CD4-positive, alpha-beta T cell treated with Interleukin-4 for 1 hour (primary cell): ENCODE measurements at places on chromosomes 4 and X.
A peak's percentile ranks its signal among the peaks of the same experiment; 100 is the strongest.

DNA sequence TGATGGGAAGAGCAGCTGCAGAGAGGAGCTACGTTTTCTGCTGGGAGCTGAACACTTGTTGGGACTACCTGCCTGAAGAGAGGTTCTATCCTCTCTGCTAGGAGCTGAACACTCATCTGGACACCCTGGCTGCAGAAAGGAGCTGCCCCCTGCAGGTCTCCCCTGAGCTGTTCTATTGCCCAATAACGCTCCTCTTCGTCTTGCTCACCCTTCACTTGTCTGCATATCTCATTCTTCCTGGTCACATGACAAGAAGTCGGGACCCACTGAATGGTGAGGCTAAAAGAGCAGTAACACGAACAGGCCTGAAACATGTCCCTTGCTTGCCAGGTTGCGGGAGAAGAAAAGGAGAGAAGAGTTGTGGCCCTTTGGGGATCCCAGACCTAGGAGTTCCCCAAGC is 27.8 kb downstream of the NAA11 start:
- no peak for DNase-seq

GRCh38 chrX:77446908-77447652 is at the start of gene FGF16:
TSS of gene FGF16 (plus strand) at chrX:77447389. CDS start at chrX:77447675, 286 bp downstream.
- DNase-seq: no peak

DNA sequence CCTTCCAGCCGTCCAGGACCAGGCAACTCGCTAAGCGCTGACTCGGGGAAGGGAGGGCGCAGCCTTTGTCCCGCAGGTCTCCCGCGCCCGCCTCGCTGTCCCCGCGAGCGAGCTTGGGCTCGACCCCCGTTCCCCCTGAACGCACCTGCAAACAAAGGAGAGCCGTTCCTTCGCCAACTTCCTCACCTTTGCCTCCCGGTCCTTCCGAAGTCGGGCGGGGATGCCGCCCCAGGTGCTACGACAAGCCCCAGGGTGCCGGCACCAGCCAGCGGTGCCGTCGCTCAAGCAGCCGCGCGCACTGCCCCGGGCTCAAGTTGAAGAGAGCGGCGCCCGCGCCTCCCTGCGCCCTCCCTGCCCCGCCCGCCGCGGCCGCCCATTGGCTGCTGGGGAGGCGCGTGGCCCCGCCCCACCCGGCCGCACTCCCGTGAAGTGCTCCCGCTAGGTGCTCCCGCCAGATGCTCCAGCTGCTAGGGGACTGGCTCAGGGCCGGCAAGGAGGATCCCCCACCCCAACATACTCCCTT is 107.1 kb downstream of the NSUN7 start:
- DNase-seq: peak; percentile 54

DNA sequence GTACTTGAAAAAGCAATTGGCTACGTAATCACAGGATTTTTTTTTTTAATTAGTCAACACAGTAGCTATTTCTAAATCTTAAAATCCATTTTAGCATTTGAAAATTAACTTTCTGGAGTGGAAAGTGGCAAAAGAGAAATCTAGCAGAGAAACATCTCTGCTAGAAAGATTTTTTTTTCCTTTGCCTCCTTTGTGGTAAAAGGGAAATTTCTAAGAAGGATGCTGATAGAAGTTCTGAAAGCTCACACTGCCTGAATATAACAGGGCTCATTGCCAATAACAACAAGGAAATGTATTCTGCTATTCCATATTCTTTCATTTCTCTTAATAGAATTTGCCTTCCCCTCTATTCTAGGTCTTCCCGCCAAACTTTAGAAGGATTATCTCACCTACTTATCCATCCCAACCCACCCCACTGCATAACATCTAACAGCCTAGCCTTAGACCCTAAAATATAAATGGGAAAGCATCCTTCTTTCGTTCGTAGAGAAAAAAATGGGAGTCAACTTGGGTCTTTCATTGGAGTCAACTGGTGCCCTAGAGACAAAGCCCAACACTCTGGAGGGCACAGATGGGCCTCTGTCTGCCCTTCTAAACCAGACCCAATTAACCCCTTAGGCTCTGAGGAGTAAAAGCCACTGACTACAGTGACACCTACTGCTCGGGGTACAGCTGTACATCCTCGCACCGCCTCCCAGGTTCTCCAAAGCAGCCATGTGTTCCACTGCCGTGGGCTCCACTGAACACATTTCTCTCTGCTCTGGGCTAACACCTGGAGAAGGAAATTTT is 103.9 kb downstream of the MAML3 start:
- no peak for DNase-seq

DNA sequence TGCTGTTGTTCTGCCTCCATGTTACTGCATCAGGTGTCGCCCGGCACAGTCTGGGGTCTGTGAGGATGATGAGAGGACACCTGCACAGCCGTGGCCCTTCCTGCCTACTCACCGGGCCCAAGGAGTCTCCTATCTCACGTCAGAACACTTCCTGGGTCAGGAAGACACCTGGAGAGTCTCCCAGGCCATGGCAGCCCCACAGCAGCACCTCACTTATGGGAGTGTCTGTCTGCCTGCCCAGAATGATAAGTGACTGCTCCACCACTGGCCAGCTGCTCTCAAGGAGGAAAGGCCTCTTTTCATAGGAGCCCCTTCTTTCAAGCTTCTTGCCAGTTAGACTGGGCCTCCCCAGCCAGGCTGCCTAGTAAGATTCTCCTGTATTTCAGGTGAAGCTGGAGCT is 56.1 kb downstream of the NELFA start:
- no peak for DNase-seq

- DNase-seq: peak; percentile 9
Observed at GRCh38 chr4:10082459-10083272, 33.9 kb downstream of the WDR1 start.

- DNase-seq: no peak
Observed at GRCh38 chr4:76738086-76738931, 159.6 kb downstream of the SOWAHB start.

- DNase-seq: no peak
Observed at GRCh38 chr4:76803522-76803921, 94.4 kb downstream of the SOWAHB start.

DNA sequence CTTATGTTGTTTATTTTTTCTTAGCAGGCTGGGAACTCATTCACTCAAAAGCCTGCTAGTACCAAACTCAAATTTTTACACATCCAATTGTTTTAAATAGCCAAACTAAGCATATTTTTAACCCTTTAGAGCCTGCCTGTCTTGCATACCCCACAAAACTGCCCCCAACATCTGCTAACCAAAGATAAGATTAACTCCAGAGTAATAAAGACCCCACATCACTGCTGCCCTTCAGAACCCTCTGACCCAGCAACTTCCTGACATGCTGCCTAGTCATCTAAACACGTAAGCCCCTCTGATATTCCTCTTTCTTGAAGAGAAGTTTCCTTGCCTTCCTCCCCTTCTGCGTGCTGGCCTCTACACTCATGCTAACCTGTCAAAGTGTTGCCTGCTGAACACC is 60.7 kb upstream of the ASB12 start:
- no peak for DNase-seq

DNA sequence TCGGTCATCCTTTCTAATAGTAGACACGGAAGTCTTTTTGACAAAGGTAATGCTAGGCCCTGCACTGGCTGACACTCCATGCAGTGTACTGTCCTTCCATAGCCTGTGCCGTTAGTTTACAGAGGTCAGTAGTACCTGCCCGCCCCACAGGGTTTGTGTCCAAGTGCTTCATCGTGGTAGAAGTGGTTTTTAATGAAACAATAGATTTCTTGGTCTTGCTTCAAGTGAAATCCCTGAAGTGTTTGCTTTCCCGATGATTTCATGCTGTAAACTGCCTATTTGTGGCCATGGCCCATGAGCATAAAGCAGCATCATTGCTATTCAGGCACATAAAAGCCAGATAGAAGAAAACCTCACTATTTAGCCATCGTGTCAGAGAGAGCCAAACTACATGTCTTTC is 139.3 kb downstream of the GPR143 start:
- DNase-seq: no peak

GRCh38 chr4:137367620-137368019 is 164.7 kb downstream of the PCDH18 start:
- no peak for DNase-seq

- no peak for DNase-seq
Observed at GRCh38 chrX:16394290-16394689, 227.0 kb downstream of the MAGEB17 start.

DNA sequence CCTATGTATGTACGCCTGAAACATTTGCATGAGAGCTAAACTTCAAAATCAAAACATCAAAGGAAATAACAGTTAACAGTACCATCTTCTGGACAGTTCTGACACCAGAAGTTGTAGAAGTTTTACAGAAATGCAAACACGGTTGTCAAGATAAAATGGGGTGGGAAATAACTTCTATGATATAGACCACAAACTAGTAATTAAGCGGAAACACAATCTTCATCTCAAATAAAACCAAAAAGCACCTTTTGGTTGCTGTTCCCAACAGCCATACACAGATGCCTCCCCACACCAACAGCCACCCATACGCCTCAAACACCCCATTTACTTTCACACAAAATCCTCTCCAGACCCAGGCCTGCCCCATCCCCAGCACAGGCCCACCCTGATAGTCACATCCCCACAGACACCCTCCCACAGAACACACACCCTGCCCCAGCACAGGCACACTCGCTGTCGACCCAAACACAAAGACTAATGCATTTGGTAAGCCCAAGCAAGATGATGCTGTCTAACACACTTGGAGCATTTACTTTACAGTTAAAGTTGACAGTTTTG is 64.3 kb downstream of the TAPT1 start:
- no peak for DNase-seq

DNA sequence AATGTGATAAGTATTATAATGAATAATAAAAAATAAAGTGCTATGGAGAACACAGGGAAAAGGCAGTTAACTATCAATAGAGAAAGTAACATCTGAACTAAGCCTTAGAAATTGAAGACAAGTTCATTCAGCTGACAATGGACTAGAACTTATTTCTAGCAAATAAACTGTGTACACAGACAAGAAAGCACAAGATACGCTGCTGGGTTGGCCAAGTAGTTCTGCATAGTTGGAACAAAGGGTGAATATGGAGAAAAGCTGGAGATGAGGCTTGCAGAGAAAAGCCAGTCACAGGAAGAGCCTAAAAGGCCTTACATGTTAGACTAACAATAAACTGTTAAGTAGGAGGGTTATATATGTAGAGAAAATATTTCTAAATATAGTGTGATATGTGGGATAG is 71.2 kb downstream of the WDFY3 start:
- DNase-seq: no peak

GRCh38 chrX:154751669-154752271 is 893 bp upstream of the GAB3 start:
- DNase-seq: no peak

GRCh38 chr4:7736436-7737267 is 203.0 kb downstream of the AFAP1 start:
- no peak for DNase-seq

- no peak for DNase-seq
Observed at GRCh38 chr4:5991405-5991804, 26.8 kb downstream of the C4orf50 start.

- no peak for DNase-seq
Observed at GRCh38 chr4:6054162-6054922, 36.1 kb upstream of the C4orf50 start.

- no peak for DNase-seq
Observed at GRCh38 chrX:40158036-40158706, 60.4 kb upstream of the BCOR start.

- no peak for DNase-seq
Observed at GRCh38 chr4:119765469-119765868, 136.9 kb upstream of the PDE5A start.

DNA sequence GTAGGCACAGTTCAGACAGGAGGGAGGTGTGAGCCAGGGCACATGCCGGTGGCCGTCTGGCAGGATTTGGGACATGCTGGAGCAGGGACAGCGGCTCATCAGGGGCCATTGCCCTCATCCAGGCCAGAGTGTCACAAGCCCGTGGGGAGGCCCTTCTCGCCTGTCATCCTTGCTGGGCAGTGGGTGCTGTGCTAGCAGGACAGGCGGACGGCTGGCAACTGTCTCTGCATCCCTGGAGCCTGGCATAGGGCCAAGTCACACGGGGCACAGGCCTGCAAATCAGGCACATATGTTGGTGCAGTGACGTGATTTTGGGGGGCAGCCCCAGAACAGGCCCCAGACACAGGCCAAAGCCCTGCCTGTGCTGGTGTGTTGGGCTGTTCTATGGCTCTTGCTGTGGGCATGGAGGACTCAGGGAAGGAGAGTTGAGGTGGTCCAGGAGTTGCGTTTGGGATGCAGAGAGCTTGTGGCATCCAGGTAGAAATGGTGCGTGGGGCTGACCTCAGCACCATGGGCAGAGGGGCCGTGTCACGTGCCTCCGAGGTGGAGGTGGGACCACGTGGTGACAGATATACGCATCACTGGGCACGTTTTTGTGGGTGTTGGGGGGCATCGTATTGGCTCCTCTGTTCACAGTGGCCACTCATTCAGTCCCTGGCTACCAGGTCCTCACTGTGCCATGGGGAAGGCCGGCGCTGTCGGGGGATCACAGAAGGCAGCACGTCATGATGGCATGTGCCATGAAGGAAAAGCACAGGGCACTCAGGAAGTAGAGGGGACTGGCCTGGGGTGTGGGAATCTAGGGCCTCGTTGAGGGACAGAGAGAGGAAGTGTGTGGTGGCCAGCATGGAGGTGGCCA is 14.6 kb upstream of the MSANTD1 start:
- DNase-seq: no peak

DNA sequence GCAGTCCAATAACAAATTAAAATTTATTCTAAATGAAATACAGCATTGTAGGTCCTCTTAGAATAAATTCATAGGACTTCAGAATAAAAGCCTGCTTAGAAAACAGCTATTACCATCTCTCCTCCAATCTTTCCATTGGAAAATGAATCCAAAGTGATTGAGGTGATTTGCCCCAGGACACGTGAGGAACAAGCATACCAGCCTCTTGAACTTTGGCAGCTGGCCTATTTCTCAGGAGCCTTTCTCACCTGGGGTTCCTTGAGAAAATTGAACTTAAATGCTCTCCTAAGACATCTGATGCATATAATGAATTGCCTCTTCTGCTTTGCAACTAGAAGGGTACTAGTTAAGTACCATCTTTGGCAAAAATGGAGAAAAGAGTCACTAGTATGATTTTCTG is 13.5 kb downstream of the ARHGAP24 start:
- no peak for DNase-seq
